NCI-H1048 (cell line): ENCODE measurements at places on chromosomes 12 and 14.

- DNase-seq: no peak
These were observed 100.5 kb upstream of the TMCC3 start for GRCh38 chr12:94750864-94751263.

DNA sequence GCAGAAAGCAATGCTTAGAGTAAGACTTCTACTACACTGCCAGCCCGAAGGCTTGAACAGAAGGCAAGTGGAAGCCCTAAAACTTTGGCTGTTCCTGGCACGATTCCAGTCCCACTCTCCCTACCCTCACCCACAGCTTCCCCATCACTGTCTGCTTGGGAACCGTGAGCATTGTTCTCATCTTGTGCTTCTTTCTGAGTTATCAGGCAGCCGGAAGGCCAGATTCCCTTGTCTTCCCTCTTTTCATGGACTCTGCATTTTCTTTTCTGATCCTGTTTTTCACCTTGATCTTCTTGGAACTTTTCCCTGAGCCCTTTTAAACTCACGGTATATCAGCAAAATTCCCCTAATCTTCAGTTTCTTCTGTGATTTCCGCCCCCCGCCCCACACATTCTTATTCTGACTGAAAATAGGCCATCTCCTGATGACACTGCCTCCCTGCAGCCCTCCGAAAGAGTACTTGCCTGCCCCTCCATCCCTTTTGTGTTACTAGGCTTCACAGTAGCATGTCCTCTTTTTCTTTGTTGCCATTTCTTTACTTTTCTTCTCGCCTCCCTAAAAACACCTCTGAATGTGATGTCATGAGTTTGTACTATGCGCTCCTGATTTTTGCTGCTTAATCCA lies 29.9 kb downstream of the RCOR1 start:
- DNase-seq: no peak

DNA sequence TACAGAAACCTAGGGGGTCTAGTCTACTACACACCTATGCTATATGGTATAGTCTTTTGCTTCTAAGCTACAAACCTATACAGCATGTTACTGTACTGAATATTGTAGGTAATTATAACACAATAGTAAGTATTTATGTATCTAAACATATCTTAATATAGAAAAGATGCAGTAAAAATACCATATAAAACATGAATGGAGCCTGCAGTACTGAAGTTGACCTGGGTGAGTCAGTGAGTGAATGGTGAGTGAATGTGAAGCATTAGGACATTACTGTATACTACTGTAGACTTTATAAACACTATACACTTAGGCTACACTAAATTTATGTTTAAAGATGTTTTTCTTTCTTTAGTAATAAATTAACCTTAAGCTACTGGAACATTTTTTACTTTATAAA lies 13.1 kb upstream of the ABCD2 start:
- no peak for DNase-seq

DNA sequence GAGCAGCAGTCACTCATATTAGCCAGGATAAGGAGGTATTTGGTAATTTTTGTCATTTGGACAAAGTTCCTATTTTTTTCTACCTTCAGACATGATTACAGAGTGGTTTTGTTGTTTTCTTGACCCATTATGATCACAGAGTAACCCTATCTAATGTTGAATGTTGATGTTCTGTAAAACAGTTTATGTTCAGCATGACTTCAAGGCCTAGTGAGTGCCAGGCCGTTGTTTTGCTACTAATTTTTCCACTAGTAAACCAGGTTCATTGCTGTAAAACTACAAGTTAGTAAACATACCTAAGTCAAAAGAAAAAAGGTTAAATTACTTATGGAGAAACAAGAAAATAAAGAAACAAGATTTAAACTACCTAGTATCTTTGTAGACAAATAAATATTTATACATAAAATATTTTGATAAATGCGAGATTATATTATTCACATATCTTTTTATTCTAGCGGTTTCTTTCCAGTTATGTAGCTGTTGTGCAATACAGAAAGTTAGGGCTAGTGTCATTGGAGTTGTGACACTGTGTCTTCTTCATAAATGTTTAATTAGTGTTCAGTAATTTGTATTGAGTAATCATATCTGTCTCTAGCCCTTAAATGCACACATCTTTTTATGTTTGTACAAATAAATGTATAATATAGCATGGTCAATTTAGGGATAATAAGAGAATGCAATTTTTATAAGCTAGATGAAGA lies 16.5 kb downstream of the ETNK1 start:
- DNase-seq: no peak

DNA sequence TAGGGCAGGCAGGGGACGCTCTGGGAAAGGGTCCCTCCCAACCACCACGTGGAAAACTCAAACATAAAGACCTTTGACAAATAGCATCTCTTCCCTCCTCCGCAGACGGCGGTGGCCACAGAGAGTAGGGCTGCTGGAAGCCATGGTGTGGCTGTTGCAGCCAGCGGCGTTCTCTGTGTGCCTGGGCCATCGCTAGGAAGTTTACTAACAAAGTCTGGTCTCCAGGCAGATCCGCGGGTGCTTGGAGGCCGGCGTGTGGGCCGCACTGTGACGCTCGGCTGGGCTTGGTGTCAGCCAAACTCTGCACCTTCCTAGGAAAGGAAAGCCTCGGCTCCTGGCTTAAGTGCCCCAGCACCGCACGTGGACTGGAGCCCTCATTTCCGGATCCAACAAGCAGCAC lies 65.6 kb downstream of the CCDC88C start:
- no peak for DNase-seq

DNA sequence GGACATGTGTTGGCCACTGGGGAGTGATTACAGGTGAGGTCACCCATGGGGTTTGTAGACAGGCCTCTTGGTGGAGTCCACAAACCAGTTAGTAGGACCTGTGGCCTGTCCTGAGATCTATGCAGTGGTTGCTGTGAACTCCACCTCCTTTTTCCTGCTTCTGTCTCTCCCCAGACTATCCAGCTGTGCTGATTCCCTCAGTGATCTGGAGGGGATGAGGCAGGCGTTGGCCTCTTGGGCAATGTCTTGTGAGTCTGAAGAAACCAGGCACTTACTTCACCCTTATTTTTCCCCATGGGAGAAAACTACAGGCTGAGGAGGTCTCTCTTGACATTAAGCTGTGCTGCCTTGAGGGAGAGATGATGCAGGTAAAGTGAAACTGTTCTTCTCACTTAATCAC lies 257.2 kb upstream of the PRICKLE1 start:
- DNase-seq: no peak

GRCh38 chr12:20476551-20476950 lies 108.2 kb downstream of the PDE3A start:
- DNase-seq: no peak

DNA sequence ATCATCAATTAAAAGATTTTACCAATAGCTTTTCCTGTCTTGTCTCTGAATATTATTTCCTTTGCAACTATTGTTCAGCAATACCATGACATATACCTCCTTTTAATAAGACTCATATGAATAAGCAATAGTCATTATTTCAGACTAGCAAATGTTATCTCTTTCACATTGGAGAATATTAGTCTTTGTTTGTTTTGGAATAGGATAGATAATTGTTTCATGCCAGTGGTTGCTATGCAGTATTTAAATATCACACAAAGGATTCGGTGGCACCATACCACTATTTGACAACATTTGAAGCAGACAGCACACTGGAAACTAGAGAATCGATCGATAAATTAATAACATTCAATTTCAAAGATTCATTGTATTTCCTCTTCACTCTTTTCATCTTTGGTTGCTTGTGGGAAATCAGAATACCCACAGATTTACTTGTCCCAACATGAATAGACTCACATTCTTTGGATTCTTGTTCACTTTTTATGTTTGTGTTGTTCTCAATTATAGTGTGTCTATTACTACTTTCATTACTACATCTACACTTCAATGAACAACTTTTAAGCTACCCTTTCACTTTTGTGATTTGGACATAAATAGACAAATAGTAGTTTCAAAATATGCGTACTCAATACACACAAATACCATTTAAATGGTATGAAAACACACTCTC lies 42.7 kb upstream of the TBPL2 start:
- no peak for DNase-seq

GRCh38 chr14:31265701-31266398 lies 58.3 kb upstream of the HECTD1 start:
- no peak for DNase-seq

- no peak for DNase-seq
These were observed 280.6 kb upstream of the RTL1 start for GRCh38 chr14:101184104-101184455.

GRCh38 chr14:54572316-54572715 lies 5.4 kb downstream of the SAMD4A start:
- no peak for DNase-seq

GRCh38 chr14:63650256-63650952 lies 8.7 kb upstream of the WDR89 start:
- no peak for DNase-seq

GRCh38 chr12:57803319-57803893 lies 15.1 kb downstream of the AVIL start:
- no peak for DNase-seq

GRCh38 chr14:101821528-101821927 lies 60.0 kb downstream of the PPP2R5C start:
- DNase-seq: no peak

DNA sequence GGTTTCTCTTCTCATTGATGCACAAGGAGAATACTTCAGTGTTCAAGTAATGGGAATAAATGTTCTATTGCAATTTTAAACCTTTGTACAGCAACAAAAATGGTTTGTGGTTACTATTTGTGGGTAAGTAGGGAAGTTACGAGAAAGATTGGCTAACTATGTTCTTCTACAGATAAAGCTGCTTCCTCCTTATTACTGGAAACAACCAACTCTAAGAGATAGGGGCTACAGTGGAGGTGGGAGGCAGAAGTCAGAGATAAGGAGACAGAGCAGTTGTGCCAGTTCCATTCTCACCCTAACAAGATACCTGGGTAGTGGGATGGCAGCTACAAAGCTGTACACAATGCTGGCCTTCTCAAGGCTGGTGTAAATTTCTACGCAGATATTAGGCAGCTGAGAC lies 16.2 kb downstream of the NOXRED1 start:
- no peak for DNase-seq

DNA sequence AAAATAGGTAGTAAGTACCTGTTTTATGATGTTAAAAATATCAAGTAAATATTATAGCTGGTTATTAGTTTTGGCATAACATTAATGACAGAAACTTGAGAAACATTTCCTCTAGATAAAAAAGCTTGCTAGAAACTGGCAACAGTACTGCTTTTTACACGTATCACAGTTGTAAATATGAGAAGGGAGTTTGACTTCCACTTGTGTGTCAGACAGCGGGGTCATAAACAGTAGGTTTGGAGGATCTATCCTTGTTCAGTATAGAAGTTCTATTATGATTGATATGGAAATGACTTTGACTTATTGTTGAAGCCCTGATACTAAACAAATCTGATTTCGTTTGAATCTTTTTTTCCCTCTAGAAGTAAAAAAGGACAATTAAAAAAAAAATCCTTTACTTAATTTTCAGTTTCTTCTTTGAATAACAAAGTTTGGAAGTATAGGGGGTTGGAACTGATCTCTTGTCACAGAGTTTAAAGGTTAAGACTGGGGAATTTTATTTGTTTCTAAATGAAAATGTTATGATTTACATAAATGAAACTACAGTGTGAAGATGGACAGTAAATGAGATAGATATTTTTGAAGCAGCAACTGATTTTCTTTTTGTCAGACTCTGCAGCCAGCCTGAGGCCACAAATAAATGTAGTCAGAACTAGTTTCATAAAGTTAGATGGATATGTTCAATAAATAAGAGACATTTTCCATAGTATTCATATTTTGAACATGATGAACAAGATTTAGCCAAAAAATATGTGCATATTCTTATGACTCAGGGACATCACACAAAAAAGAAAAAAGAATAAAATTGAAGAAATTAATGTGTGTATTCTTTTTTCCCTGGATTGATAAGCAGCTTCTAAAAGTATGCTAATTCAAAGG lies 50.1 kb downstream of the WNK1 start:
- no peak for DNase-seq

- no peak for DNase-seq
These were observed 78.9 kb upstream of the DICER1 start for GRCh38 chr14:95236221-95236620.

DNA sequence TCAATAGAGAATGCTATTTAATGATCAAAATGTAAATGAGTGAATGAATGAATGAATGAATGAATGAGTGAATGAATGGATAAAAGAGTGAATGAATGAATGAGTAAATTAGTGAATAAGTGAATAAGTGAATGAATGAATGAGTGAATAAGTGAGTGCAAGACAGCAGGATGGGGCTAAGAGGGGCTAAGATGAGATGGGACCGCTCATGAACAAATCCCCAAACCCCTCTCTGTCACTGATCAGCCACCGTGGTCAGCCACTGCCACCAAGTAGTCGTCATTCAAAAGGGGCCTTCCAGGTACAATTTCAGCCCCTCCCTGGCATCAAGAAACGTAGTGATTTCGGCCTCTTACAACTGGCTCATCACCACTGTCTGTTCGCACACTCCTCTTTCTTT lies 79.2 kb downstream of the BCL11B start:
- no peak for DNase-seq

DNA sequence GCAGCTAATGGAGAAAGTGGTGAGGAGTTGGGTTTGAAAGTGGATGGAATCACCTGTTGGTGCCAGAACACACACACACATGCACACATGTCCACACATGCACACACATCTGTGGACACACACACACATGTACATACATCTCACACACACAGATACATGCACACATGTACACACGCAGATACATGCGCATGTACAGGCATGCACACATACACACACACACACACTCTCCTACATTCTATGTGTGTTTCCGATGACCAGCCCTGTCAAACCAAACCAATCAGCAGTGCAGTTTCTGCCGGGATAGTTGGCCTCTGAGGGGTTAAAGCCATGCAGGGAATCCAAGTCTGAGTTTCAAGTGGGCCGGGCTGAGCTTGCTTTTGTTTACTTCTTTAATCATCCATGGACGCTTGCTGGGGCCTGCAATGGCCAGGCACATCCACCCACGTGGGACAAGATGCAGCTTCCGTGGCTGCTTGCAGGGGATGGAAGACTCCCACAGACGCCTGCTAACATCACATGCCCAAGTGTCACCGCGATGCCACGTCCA lies 52.5 kb downstream of the GALNT9 start:
- no peak for DNase-seq

DNA sequence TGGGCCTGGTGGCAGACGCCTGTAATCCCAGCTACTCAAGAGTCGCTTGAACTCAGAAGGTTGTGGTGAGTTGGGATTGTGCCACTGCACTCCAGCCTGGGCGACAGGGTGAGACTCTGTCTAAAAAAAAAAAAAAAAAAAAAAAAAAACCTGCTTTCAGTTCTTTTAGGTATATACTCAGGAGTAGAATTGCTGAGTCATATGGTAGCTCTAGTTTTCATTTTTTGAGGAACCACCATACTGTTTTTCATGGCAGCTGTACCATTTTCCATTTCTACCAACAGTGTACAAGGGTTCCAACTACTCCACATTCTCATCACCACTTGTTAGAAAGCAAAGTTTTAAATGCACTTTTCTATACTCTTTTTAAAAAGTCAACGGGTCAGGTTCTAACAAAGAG lies 119.8 kb downstream of the DPF3 start:
- DNase-seq: no peak

- DNase-seq: no peak
These were observed 3.7 kb downstream of the SUSD6 start for GRCh38 chr14:69615121-69615495.

- no peak for DNase-seq
These were observed 63.2 kb downstream of the PTCSC3 start for GRCh38 chr14:36113341-36113740.
